ENCODE measurements at places on chromosomes 16 and 17. TPM values are rescaled to one million over a fixed set of nuclear protein-coding genes. Genes with fewer than 3 reads are reported as not detected.
A peak's percentile ranks its signal among the peaks of the same experiment; 100 is the strongest.

- H3K4me3 ChIP-seq = peak overlapping the region; percentile 82
- no peaks in the 10 kb centered on the region for H3K27me3 ChIP-seq
- DNase-seq = peak; percentile 97
These were observed 17.7 kb downstream of the PRCD start for GRCh38 chr17:76557368-76558197.

DNA sequence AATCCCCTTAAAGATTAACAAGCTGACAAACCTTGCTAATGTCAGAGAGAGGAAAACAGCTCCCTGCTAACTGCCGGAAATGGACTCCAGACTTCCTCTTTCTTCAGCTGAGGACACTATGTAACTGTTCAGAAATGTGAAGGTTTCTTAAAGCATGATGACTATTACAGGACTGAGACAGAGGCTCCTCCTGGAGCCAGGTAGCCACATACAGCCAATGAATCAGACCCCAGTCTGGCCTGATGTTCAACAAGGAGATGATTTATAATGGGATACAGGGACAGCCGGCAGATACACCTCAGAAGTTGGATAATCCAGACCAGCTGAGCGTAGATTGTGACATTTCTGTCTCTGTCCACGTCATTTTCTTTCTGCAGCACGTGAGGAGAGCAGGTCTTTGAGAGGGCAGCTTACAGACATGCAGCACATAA is 216.2 kb downstream of the HS3ST3A1 start:
- H3K36me3 ChIP-seq = no peaks in the 10 kb centered on the region
- H3K27me3 ChIP-seq = no peaks in the 10 kb centered on the region
- H3K27ac ChIP-seq = no peak overlapping the region

DNA sequence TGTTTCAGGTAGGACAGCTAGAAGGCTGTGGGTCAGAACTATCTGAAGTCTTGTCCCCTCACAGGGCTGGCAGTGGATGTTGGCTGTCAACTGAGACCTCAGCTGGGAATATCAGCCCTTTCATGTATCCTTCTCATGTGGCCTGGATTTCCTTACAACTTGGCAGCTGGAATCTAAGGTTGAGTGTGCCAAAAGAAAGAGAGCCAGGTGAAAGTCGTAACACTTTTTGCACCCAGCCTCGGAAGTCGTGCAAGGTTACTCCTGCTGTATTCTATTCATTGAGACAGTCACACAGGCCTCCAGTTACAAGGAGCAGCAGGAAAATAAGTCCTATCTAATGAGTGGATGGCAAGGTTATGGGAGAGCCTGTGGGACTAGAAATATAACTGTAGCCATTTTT is 52.6 kb upstream of the DNAH9 start:
- H3K27ac ChIP-seq = no peak overlapping the region
- DNase-seq = no peak
- no peaks in the 10 kb centered on the region for H3K27me3 ChIP-seq
- no peaks in the 10 kb centered on the region for H3K36me3 ChIP-seq
- no peak overlapping the region for H3K4me3 ChIP-seq

Gene IL17C
- not detected for polyA plus RNA-seq
